ENCODE measurements at places on chromosomes 11 and 22.

DNA sequence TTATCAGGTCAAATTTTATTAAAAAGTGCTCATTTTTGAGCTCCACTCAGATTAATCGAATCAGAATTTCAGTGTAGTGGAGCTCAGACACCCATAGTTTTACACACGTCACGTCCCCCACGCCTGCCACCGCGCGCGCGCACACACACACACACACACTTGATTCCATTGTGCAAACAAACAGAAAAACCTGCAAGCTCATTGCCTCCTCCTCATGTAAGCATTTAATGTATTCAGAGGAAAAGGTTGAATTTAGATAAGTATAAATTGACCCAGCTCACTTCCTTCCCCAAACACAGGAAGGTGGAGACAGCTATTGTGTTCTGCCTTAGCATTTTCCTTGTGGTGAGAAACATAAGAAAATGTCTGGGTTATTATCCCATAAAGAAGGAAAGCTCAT, 336.7 kb downstream of the LUZP2 start:
- no peak for DNase-seq

DNA sequence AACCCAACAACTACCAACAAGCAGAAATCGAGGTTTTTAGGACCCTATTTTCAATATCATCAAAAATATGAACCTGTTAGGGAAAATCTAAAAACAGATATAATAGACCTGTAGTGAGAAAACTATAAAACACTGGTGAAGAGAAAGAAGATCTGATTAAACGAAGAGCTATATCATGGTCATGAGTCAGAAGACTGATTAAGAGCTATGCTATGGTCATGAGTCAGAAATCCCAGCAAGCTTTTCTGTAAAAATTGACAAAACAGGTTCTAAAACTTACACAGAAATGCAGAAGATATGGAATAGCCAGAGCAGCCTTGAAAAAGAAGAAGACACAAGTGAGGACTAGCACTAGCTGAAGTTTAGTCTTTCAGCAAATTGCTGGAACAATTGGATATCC, 345.0 kb downstream of the TBC1D22A start:
- DNase-seq, result no peak

DNA sequence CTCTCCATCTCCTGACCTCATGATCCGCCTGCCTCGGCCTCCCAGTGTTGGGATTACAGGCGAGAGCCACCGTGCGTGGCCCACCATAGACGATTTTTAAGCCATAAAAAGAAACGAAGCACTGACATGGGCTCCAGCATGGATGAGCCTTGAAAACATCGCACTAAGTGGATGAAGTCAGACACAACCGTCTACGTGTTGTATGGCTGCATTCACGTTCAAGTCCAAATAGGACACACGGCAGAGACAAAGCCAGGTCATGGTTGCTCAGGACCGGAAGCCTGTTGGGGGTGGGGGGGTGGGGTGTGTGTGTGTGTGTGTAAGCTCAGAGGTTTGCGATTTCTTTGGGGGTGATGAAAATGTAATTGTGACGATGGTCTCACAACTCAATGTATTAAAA, 10.0 kb downstream of the RRP7A start:
- DNase-seq, result no peak

GRCh38 chr11:125346179-125346530, 149.9 kb downstream of the FEZ1 start:
- DNase-seq, result no peak

DNA sequence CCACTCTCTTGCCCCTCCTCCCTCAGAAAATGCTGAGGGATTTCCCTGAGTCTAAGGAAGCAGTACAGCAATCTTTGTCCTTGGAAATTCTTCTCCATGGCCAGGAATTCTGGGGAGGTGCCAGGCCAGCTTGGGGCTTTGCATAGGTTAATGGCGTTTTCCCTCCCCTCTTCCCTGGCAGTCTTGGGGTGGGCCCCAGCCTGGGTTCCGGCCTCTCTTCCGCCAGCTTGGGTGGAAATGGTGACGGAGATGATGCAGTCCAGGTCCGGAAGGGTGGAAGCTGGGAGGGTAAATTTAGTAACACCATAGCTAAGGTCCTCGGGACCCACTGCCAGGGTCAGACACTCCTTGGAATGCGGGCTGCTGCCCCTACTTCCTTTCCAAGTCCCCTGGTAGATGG, 5.0 kb downstream of the PHLDB1 start:
- no peak for DNase-seq

- no peak for DNase-seq
These were observed 32.7 kb downstream of the BRSK2 start for GRCh38 chr11:1422481-1422880.

DNA sequence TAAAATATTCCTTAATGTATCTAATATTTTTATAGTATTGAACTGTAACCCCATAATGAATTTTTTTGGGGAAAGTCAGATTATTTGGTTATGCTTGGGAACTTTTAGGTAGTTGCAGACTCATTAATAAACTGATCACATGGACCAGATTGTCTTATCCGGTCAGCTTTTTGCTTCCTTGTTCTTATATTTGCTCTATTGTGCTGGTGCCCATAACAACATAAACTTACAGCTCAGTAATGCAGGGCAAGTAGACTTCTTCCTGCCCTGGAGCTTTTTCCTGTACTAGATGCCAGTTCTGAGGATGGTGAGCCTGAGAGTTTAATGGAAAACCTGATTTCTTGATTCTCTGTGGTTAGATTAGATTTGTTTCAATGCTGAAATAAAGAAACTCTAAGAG, 53.2 kb downstream of the MTMR3 start:
- no peak for DNase-seq

- no peak for DNase-seq
These were observed 640.8 kb downstream of the FAM181B start for GRCh38 chr11:82092904-82093303.

DNA sequence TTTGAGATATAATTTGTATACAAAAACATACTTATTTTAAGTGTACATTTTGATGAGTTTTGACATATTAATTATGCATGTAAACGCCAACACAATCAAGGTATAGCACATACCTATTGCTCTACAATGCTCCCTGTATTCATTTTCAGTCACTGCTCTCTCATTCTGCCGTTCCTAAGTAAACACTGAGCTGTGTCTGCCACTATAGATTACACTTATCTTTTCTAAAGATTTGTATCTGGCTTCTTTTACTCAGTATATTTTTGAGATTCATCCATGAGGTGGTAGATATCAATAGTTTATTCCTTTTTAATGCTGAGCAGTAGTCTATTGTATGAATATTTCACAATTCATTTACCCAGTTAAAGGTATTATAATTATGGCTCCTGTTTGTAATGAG, 25.4 kb upstream of the BACE1-AS start:
- DNase-seq, result no peak

- peak; percentile 54 for DNase-seq
These were observed 24.1 kb downstream of the ZBTB16 start for GRCh38 chr11:114083391-114084252.

GRCh38 chr11:45383224-45383623, 97.1 kb upstream of the SYT13 start:
- peak; percentile 86 for DNase-seq

- no peak for DNase-seq
These were observed 4.3 kb downstream of the C1QTNF6 start for GRCh38 chr22:37183432-37184379.

DNA sequence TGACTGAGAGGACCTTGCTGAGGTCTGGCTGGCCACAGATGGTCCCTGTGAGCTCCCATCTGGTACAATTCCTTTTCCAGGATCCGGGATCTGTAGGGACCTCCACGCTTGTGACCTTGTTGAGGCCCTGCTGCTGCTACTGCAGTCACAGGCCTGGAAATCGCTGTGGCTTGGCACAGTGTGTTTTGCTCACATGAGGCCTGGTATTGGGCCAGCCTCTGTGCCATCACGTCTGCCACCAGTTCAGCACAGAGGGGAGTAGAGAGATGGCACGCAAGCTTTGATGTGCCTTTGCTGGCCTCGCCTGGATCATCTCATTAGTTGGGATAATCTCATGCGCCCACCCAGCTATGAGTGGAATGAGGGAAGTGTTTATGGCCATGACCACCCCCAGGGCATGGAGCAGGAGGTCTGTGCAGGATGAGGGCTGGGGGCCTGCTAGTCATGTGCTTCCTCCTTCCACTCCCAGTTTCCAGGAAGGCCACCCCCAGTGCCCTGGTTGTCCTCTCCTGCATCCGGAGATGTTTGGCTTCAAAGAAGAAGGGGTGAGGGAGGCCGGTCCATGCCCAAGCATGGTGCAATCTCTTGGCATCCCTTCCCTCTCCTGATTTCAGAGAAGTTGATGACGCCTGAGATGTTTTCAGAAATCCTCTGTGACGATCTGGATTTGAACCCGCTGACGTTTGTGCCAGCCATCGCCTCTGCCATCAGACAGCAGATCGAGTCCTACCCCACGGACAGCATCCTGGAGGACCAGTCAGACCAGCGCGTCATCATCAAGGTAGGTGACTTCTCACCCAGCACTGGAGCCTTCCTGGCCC, 22.4 kb downstream of the DERL3 start:
- DNase-seq, result no peak

- peak; percentile 77 for DNase-seq
These were observed 85.9 kb downstream of the SBF2 start for GRCh38 chr11:10208131-10208575.

Data from KBM-7 (cell line).